ENCODE measurements at places on chromosomes 4 and X.

DNA sequence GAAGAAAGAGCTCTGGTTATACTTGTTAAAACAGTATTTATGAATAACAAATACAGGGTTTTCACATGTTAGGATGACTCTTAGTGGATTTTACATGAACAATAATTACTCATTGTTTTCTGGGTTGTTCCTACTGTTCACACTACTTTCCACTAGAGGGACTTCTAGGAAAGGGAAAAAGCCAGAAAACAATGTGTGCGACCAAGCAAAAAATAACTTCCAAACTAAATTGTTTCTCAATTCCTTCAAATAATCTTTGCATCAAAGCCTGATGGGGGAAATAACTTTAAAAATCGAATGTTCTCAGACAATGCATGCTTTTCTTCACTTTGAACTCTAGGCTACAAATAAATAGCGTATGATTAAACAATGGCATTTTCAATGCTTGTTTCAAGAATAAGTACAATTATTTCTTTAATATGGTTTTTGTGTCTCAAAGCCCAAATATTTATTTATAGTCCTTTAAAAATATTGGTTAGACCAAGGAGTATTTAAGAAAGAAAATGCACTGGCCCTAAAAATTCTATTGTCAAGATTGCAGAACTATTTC lies 72.1 kb upstream of the ETNPPL start:
- H3K36me3 ChIP-seq = no peaks in the 10 kb centered on the region
- no peak overlapping the region for H3K27ac ChIP-seq
- no peak overlapping the region for H3K4me3 ChIP-seq
- no peaks in the 10 kb centered on the region for H3K4me1 ChIP-seq
- H3K27me3 ChIP-seq = peaks cover 11% of the 10 kb centered on the region

GRCh38 chr4:187071946-187072600 lies 348.4 kb upstream of the FAT1 start:
- H3K27ac ChIP-seq = no peak overlapping the region
- DNase-seq = no peak
- H3K27me3 ChIP-seq = no peaks in the 10 kb centered on the region

GRCh38 chr4:159077702-159078495 lies 25.0 kb upstream of the RAPGEF2 start:
- H3K36me3 ChIP-seq = no peaks in the 10 kb centered on the region
- no peak overlapping the region for H3K4me3 ChIP-seq
- DNase-seq = no peak

GRCh38 chrX:43644124-43644701 lies 11.9 kb upstream of the MAOA start:
- H3K4me3 ChIP-seq = no peak overlapping the region
- no peak for DNase-seq
- H3K4me1 ChIP-seq = no peaks in the 10 kb centered on the region
- no peak overlapping the region for H3K27ac ChIP-seq
- H3K27me3 ChIP-seq = peaks cover 1% of the 10 kb centered on the region

- peaks cover 16% of the 10 kb centered on the region for H3K27me3 ChIP-seq
- H3K4me1 ChIP-seq = no peaks in the 10 kb centered on the region
- no peak overlapping the region for H3K27ac ChIP-seq
- DNase-seq = no peak
- H3K36me3 ChIP-seq = no peaks in the 10 kb centered on the region
- H3K4me3 ChIP-seq = no peak overlapping the region
These were observed 13.7 kb upstream of the GPAT3 start for GRCh38 chr4:83522239-83522638.

- H3K36me3 ChIP-seq = no peaks in the 10 kb centered on the region
- no peak overlapping the region for H3K4me3 ChIP-seq
- no peak overlapping the region for H3K27ac ChIP-seq
These were observed 325.9 kb upstream of the PABPC5 start for GRCh38 chrX:91108761-91109160.

DNA sequence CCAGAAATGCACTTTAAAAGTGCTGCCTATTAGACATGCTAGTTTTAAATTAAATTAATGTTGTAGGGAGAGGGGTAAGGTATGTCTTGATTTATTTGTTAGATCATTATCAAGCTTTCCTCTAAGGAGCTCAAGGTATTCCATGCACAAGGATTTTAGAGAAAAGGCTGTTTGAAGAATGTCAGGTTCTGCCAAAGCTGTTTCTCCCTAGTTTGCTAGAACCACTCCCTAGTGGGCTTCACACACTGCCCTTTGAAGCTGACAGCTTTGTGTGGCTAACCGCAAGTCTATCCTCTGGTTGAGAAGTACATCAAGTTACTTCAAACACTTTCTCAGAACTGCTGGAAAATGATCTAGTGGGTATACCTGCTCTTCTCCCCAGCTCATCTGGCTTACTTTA lies 32.3 kb downstream of the RASL11B start:
- no peak overlapping the region for H3K4me3 ChIP-seq
- peaks cover 16% of the 10 kb centered on the region for H3K4me1 ChIP-seq
- H3K27me3 ChIP-seq = no peaks in the 10 kb centered on the region

- peaks cover 27% of the 10 kb centered on the region for H3K36me3 ChIP-seq
- peak overlapping the region; percentile 97 for H3K4me3 ChIP-seq
- no peaks in the 10 kb centered on the region for H3K27me3 ChIP-seq
- DNase-seq = peak; percentile 43
- peak overlapping the region; percentile 100 for H3K27ac ChIP-seq
These were observed 580 bp downstream of the NAF1 start for GRCh38 chr4:163166041-163166579.

DNA sequence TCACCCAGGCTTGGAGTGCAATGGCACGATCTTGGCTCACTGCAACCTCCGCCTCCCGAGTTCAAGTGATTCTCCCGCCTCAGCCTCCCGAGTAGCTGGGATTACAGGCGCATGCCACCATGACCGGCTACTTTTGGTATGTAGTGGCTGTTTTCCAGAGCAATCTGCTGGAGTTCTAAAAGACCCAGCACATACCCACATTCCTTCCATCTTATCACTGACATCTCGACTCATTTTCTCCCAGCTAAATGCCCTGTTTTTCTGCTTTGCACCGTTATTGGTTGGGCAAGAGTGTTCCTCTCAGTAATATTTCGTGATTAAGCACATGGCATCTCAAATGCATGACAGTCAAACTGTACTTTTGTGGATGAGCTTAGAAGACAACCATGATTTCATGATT lies 53.7 kb downstream of the PRKX start:
- no peaks in the 10 kb centered on the region for H3K27me3 ChIP-seq
- H3K36me3 ChIP-seq = no peaks in the 10 kb centered on the region
- peaks cover 10% of the 10 kb centered on the region for H3K4me1 ChIP-seq
- no peak overlapping the region for H3K27ac ChIP-seq

DNA sequence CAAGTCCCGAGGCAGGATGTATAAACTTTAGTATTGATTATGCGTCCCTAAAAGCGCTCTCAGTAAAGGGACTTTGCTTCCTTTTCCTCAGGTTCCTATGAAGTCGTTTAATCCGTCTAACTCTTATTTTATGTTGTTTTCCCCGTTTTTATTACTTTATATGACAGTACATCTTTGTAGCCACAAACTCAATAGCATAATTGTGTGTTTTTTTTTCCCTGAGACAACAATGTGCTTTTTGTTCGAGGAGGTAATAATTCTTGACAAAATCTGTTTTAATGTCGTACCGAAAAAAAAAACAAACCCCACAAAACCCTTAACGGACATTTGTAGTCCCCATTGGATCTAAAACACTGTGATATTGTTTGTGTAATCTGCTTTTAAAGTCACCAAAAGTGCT lies 17.9 kb upstream of the PPP2R3B start:
- no peak overlapping the region for H3K27ac ChIP-seq
- H3K4me1 ChIP-seq = no peaks in the 10 kb centered on the region
- no peaks in the 10 kb centered on the region for H3K27me3 ChIP-seq
- no peak for DNase-seq
- H3K36me3 ChIP-seq = no peaks in the 10 kb centered on the region

- H3K27ac ChIP-seq = no peak overlapping the region
- no peaks in the 10 kb centered on the region for H3K4me1 ChIP-seq
- H3K4me3 ChIP-seq = no peak overlapping the region
- H3K36me3 ChIP-seq = no peaks in the 10 kb centered on the region
- no peak for DNase-seq
These were observed 264.0 kb upstream of the SLIT2 start for GRCh38 chr4:19987746-19988145.

DNA sequence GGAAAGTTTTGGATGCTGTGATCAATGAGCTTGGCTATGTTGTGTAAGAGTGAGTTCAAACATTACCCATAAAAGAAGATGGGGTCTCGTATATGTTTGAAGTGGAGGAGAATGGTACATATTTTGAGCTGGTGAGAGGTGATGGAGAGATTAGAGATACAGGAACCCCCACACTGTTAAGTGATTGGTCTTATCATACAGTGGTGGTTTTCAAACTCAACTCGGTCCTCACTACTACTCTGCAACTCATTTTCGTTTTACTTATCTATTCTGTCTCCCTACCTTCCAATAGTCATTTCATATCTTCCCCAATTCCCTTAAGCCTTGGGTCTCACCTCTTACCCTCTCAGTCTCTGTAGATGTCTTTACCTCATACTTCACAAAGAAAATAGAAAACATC lies 16.4 kb upstream of the TNIP3 start:
- no peak for DNase-seq
- H3K36me3 ChIP-seq = no peaks in the 10 kb centered on the region
- peaks cover 84% of the 10 kb centered on the region for H3K4me1 ChIP-seq
- peak overlapping the region; percentile 82 for H3K4me3 ChIP-seq
- H3K27ac ChIP-seq = peak overlapping the region; percentile 87

- no peaks in the 10 kb centered on the region for H3K36me3 ChIP-seq
- H3K27me3 ChIP-seq = peaks cover 16% of the 10 kb centered on the region
- no peak overlapping the region for H3K4me3 ChIP-seq
- no peak overlapping the region for H3K27ac ChIP-seq
- no peak for DNase-seq
These were observed 90.9 kb upstream of the TMEM33 start for GRCh38 chr4:41844327-41844726.

GRCh38 chr4:121668368-121669162 lies 28.2 kb downstream of the ANXA5 start:
- H3K27ac ChIP-seq = no peak overlapping the region
- no peaks in the 10 kb centered on the region for H3K4me1 ChIP-seq
- H3K36me3 ChIP-seq = peaks cover 58% of the 10 kb centered on the region
- no peaks in the 10 kb centered on the region for H3K27me3 ChIP-seq
- no peak for DNase-seq
- no peak overlapping the region for H3K4me3 ChIP-seq

DNA sequence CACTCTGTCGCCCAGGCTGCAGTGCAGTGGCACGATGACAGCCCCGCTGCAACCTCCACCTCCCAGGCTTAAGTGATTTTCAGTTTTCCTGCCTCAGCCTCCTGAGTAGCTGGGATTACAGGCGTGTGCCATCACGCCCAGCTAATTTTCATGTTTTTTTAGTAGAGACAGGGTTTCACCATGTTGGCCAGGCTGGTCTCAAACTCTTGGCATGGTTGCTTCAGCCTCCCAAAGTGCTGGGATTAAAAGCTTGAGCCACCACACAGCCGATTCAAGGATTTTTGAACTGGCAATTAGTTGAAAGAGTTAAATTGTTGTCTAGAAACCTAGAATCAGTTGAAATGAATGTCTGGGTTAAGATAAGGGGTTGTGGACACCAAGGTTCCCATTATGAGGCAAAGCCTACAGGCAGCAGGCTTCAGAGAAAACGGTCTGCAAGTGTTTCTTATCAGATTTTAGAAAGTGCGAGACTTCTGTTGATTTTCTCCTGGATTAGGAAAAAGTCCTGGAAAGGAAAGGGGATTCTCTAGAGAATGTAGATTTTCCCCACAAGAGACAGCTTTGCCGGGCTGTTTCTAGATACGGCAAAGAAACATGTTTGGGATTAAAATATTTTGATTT lies 8.3 kb upstream of the CCNI start:
- no peak for DNase-seq
- peaks cover 5% of the 10 kb centered on the region for H3K36me3 ChIP-seq
- no peaks in the 10 kb centered on the region for H3K27me3 ChIP-seq
- no peak overlapping the region for H3K27ac ChIP-seq
- peaks cover 22% of the 10 kb centered on the region for H3K4me1 ChIP-seq
- H3K4me3 ChIP-seq = no peak overlapping the region

DNA sequence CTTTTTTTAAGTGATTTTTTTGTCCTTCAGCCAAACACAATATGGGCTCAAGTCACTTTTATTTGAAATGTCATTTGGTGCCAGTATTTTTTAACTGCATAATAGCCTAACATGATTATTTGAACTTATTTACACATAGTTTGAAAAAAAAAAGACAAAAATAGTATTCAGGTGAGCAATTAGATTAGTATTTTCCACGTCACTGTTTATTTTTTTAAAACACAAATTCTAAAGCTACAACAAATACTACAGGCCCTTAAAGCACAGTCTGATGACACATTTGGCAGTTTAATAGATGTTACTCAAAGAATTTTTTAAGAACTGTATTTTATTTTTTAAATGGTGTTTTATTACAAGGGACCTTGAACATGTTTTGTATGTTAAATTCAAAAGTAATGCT lies 62.1 kb downstream of the EDNRA start:
- H3K27ac ChIP-seq = no peak overlapping the region
- peaks cover 16% of the 10 kb centered on the region for H3K27me3 ChIP-seq
- H3K4me3 ChIP-seq = no peak overlapping the region
- H3K36me3 ChIP-seq = no peaks in the 10 kb centered on the region

DNA sequence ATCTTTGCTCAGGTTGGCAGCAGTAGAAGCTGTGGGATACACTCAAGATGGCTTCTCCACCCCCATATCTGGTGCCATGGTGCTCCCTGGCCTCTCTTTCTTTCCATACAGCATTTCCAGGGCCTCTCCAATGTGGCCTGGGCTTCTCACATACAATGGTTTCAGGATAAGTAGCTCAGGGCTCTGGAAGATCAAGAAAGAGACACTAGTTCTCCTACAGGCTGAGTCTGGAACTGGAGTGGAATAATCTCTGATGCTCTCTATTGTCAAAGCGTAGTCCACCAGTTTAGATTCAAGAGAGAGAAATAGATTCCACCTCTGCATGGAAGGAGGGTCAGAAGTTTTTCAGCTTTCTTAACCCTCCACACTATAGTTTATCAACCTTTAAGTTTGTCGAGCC lies 138.2 kb upstream of the AADAT start:
- no peak overlapping the region for H3K4me3 ChIP-seq
- no peak overlapping the region for H3K27ac ChIP-seq
- H3K27me3 ChIP-seq = no peaks in the 10 kb centered on the region
- DNase-seq = no peak
- no peaks in the 10 kb centered on the region for H3K4me1 ChIP-seq

- no peaks in the 10 kb centered on the region for H3K27me3 ChIP-seq
- H3K27ac ChIP-seq = no peak overlapping the region
- no peaks in the 10 kb centered on the region for H3K36me3 ChIP-seq
- DNase-seq = no peak
- H3K4me1 ChIP-seq = no peaks in the 10 kb centered on the region
These were observed 131.2 kb upstream of the PCDH18 start for GRCh38 chr4:137663251-137664045.

DNA sequence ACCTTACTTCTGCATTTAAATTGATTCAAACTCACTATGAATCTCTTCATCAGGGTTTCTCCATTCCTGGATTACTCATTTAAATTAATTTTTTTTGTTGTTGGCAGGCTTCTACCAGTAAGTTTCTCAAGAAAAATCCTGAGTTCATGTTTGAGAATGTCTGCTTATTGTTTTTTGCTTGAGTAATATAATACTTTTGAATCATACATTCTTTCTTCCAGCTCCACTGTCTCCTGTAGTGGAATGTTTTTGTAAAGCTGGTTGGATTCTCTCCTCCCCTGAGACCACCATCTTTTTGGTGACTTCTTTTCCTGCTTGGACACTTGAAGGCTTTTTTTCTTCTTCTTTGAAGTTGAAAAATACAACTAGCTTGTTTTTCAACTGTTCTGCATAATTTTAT lies 4.3 kb upstream of the MID1IP1 start:
- H3K27me3 ChIP-seq = no peaks in the 10 kb centered on the region
- peaks cover 5% of the 10 kb centered on the region for H3K4me1 ChIP-seq
- no peaks in the 10 kb centered on the region for H3K36me3 ChIP-seq
- H3K4me3 ChIP-seq = no peak overlapping the region
- no peak overlapping the region for H3K27ac ChIP-seq

- H3K4me3 ChIP-seq = no peak overlapping the region
- no peaks in the 10 kb centered on the region for H3K36me3 ChIP-seq
- no peaks in the 10 kb centered on the region for H3K27me3 ChIP-seq
- H3K4me1 ChIP-seq = no peaks in the 10 kb centered on the region
These were observed 70.4 kb upstream of the ANXA3 start for GRCh38 chr4:78481180-78481579.
